ENCODE measurements at places on chromosomes 7 and 10. TPM values are rescaled to one million over a fixed set of nuclear protein-coding genes. Genes with fewer than 3 reads are reported as not detected.

Gene MMP21
- not detected for polyA plus RNA-seq

Gene HOGA1
- polyA plus RNA-seq = not detected

Gene LRRD1
- not detected for polyA plus RNA-seq

Gene RAB19
- polyA plus RNA-seq = 2.1 TPM

Gene TAS2R41
- not detected for polyA plus RNA-seq

Gene SPOCK2
- 260 TPM for polyA plus RNA-seq

Gene DYDC2
- not detected for polyA plus RNA-seq

Gene AOC1
- polyA plus RNA-seq = not detected

Gene OR2A5
- polyA plus RNA-seq = not detected

Gene NODAL
- polyA plus RNA-seq = 0.19 TPM

Gene ST8SIA6
- polyA plus RNA-seq = not detected

Gene HOXA10
- polyA plus RNA-seq = not detected

Gene DRGX
- not detected for polyA plus RNA-seq

Gene SPDYE2B
- not detected for polyA plus RNA-seq
